ENCODE measurements at places on chromosomes 3 and 15. TPM values are rescaled to one million over a fixed set of nuclear protein-coding genes. Genes with fewer than 3 reads are reported as not detected.
A peak's percentile ranks its signal among the peaks of the same experiment; 100 is the strongest.

DNA sequence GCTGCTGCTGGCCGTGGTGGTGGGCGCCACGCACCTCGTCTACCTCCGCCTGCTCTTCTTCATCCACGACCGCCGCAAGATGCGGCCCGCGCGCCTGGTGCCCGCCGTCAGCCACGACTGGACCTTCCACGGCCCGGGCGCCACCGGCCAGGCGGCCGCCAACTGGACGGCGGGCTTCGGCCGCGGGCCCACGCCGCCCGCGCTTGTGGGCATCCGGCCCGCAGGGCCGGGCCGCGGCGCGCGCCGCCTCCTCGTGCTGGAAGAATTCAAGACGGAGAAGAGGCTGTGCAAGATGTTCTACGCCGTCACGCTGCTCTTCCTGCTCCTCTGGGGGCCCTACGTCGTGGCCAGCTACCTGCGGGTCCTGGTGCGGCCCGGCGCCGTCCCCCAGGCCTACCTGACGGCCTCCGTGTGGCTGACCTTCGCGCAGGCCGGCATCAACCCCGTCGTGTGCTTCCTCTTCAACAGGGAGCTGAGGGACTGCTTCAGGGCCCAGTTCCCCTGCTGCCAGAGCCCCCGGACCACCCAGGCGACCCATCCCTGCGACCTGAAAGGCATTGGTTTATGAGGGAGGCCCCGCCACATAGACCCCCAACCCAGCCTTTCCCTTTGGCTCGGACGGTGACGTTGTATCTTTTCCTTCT is 1.1 kb downstream of the GPR27 start:
- no peaks in the 10 kb centered on the region for H3K36me3 ChIP-seq
- H3K4me3 ChIP-seq, result peak overlapping the region; percentile 62
- H3K27me3 ChIP-seq, result peaks cover 40% of the 10 kb centered on the region

- H3K4me1 ChIP-seq, result no peaks in the 10 kb centered on the region
- H3K4me3 ChIP-seq, result no peak overlapping the region
- DNase-seq, result no peak
- H3K36me3 ChIP-seq, result no peaks in the 10 kb centered on the region
- H3K27ac ChIP-seq, result no peak overlapping the region
Observed at GRCh38 chr3:103977417-103977816, 1389.3 kb upstream of the ALCAM start.

DNA sequence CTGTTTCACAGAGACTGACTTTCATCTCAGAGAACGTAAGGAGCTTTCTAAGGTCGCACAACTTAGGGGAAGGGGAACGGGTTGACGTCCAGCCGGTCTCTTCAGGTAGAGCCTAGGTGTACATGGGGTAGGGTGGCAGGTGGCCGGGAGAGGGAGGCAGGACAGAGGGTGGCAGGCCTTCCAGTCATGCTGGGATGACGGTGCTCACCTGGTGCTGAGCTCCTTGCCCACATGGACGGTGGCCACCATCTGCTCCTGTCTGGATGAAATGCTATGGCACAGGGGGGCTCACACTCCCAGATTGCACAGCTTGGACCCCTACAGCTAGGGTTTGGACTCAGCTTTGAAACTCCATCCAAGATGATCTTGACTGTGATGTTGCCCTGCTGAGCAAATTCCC is 144.5 kb downstream of the ATP10A start:
- no peak overlapping the region for H3K27ac ChIP-seq
- DNase-seq, result no peak
- no peak overlapping the region for H3K4me3 ChIP-seq
- no peaks in the 10 kb centered on the region for H3K4me1 ChIP-seq

PDIA5 gene
- 17.9 TPM for total RNA-seq

Measured in activated CD8-positive, alpha-beta T cell treated with anti-CD3 and anti-CD28 coated beads for 36 hours (primary cell).